ENCODE measurements at places on chromosomes 12 and 14. TPM values are rescaled to one million over a fixed set of nuclear protein-coding genes. Genes with fewer than 3 reads are reported as not detected.

- H3K4me1 ChIP-seq, result peaks cover 9% of the 10 kb centered on the region
- peaks cover 78% of the 10 kb centered on the region for H3K27me3 ChIP-seq
- peak overlapping the region; percentile 48 for H3K4me3 ChIP-seq
Observed at GRCh38 chr14:37591311-37591940, 3.6 kb downstream of the FOXA1 start.

- DNase-seq, result peak; percentile 55
- H3K27me3 ChIP-seq, result no peaks in the 10 kb centered on the region
- H3K4me1 ChIP-seq, result no peaks in the 10 kb centered on the region
- H3K4me3 ChIP-seq, result no peak overlapping the region
- no peak overlapping the region for H3K27ac ChIP-seq
- H3K36me3 ChIP-seq, result no peaks in the 10 kb centered on the region
Observed at GRCh38 chr12:130764073-130764472, 48.0 kb upstream of the RIMBP2 start.

The RTRAF gene
- 112 TPM for total RNA-seq

DNA sequence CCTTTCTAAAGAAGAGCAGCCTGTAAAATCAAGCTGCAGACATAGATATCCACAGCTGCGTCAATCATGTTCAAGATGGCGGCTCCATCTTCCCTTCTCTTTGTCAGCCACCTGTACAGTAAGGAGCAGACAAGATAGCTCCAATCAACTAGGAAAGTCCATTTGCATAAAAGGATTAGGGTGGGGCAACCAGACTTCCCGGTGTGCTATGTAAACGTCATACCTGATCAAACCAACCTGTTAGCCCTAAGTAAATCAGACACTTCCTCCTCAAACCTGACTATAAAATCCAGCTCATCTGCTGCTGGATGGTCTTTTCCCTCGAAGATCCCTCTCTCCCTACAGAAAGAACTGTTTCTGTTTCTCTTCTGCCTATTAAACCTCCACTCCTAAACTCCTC, 60.1 kb downstream of the BCAT1 start:
- H3K36me3 ChIP-seq, result peaks cover 3% of the 10 kb centered on the region
- no peak for DNase-seq
- H3K4me1 ChIP-seq, result no peaks in the 10 kb centered on the region
- H3K4me3 ChIP-seq, result no peak overlapping the region
- no peak overlapping the region for H3K27ac ChIP-seq

The KRT73 gene
- total RNA-seq, result not detected

The EID3 gene
- total RNA-seq, result 16.6 TPM

The STAB2 gene
- total RNA-seq, result 0.61 TPM

GRCh38 chr12:94429633-94430032, 30.0 kb downstream of the CEP83 start:
- no peak overlapping the region for H3K4me3 ChIP-seq
- peaks cover 10% of the 10 kb centered on the region for H3K4me1 ChIP-seq
- H3K27ac ChIP-seq, result no peak overlapping the region
- DNase-seq, result no peak

DNA sequence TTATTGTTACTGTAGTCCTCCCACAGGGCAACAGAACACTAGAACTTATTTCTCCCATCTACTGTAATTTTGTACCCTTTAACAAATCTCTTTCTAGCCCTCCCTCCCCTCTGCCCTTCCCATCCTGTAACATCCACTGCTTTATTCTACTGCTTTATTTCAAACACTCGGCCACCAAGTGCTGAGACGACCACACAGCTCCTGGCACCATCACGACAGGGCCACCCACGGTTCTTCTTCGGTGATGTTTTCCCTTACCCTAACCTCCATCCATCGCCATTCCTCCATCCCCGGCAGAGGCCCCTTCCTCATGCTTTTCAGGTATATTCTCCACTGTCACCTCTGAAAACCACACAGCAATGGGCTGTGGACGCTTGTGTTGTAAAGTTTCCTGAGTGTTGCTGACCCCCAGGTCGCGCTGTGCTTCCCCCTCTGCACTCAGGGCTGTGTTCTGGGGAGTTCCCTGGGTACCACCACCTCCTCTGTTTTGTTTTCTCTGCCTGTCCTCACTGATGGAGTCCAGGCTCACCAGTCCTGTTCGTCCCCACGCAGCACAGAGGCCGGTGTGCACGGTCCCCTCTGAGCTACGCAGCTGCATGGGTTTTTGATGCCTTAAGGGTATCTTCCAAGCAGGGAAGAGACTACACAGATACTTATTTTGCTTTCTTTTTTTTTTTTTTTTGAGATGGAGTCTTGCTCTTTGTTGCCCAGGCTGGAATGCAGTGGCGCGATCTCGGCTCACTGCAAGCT, 207.2 kb upstream of the TMEM132C start:
- H3K27ac ChIP-seq, result no peak overlapping the region
- H3K4me3 ChIP-seq, result no peak overlapping the region
- DNase-seq, result no peak
- no peaks in the 10 kb centered on the region for H3K27me3 ChIP-seq
- H3K36me3 ChIP-seq, result no peaks in the 10 kb centered on the region

All from lung (tissue), 17 donors.